ENCODE measurements at places on chromosomes 5 and 9.

- DNase-seq = no peak
Observed at GRCh38 chr9:126228111-126228780, 98.4 kb upstream of the MVB12B start.

GRCh38 chr9:71756753-71757152 is 11.6 kb downstream of the CEMIP2 start:
- no peak for DNase-seq

- no peak for DNase-seq
Observed at GRCh38 chr5:64625678-64626077, 64.6 kb upstream of the SHISAL2B start.

GRCh38 chr9:73719660-73720059 is 568.0 kb downstream of the ANXA1 start:
- no peak for DNase-seq

DNA sequence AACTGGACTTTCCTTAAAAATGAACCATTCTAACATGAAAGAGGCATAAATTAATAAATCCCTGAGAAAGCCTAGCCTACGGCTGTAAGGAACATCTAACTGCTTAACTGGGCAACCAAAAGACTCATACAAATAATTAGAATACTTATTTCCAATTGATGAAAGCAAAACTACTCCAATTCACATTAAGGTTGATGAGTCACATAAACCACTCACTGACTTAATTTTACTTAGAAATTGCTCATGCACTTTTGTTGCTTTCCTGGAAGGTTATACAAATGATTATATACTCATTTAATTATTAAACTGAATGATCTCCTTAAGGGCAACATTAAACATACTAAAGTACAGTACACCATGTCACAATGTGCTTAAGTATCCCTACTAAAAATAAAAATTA is 101.9 kb downstream of the NFIB start:
- DNase-seq = no peak

GRCh38 chr9:123359546-123359945 is 3.5 kb downstream of the CRB2 start:
- no peak for DNase-seq

DNA sequence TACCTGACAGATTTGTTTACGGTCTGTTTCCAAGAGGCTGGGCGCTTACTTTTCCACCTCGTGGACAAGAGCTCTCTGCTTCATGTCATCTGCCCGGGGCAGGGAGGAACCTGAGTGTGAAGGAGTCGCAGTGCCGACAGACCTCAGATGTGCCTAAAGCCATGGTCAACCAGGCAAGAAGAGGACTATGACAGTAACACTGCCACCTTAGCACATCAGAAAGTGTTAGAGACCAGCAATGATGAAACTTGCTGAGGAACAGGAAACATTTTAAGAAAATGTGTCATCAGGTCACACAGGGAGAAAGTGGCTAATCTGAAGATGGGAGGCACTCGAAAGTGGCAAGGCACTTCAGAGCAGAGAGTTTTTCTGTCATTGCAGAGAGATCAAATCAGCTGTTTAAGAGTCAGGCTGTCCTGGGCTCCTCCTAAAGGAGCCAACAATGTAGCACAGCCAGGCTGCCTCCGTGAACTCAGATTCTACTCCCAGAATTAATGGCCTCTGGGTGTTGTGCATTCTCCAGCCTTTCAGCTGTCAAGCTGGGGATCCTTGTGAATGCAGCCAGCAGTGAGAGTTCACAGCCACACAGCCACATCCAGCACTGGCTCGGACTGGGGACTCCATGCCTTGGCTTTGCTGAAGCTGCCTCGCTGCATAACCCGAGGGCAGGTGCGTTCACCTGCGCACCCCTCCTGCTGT is 94.6 kb downstream of the RAPGEF1 start:
- no peak for DNase-seq

DNA sequence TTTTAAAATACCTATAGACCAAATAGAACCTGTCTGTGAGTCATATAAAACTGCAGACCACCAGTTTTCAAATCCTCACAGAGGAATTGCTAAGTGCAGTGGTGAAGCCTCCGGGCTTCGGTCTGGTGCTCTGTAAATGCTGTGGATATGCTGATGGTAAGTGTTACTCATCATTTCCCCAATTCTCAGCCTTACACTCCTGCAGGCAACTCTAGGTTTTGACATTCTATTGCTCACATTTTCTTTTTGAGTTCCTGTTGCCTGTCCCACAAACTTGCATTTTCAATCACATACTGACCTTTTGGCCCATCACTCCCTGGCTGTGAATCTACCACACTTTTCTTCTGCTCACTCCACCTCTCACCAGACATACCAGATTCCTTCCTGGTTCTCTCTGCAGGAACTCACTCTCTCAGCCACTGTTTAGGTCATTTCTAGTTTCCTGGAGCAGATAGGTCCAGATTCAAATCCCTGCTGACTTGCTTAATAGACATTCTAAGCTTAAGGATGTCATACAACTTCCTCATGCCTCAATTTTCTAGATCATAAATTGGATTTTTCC is 192.9 kb downstream of the RAB3C start:
- DNase-seq = no peak

DNA sequence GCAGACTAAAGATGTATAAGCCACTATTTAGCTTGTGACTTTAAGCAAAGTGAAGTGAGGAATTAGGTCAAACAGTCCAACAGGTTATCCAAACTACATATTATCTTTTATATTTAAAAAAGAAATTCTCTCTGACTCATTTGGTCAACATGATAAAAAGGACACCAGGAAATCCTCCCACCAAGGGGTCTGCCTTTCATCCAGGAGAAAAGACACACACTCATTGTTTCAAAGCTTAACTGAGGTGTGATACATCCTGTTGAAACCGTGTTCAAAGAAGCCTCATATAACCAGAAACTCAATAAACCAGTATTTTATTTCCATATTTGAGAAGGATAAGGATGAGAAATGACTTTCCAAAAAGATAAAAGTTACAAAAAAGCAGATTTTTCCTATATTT is 417.1 kb downstream of the HCN1 start:
- DNase-seq = no peak

DNA sequence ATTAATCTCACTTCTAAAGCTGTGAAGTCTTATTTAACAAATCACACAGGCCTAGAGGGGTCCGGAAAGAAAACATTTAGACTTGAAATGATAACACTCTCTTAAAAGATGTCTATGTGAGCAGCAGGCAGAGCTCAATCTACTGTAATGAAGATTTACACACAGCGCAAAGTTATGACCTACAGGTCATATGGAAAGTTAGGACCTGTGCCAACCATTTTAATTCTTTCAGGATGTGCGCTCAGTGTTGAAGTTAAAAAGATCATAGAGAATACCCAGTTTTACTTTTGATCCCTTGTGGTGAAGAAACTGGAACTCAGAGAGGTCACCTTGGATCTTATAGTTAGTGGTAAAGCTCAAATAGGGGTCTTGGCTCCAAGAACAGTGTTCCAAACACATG is 3.1 kb upstream of the CREBRF start:
- DNase-seq = no peak

GRCh38 chr5:18048449-18048848 is 414.2 kb downstream of the TAF11L14 start:
- peak; percentile 100 for DNase-seq

- DNase-seq = no peak
Observed at GRCh38 chr9:137460363-137461315, 1.5 kb upstream of the NSMF start.

DNA sequence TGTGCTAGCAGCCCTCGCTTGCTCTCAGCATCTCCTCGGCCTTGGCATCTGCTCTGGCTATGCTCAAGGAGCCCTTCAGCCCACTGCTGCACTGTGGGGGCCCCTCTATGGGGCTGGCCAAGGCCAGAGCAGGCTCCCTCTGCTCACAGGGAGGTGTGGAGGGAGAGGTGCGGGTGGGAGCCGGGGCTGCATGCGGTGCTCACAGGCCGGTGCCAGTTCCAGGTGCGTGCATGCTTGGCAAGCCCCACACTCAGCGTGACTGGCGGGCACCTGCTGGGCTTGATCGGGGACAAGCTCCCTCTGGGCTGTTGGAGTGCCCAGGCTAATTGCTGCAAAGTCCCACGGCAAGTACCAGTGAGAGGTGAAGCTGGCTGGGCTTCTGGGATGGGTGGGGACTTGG is 170.5 kb downstream of the TRIM36 start:
- no peak for DNase-seq

DNA sequence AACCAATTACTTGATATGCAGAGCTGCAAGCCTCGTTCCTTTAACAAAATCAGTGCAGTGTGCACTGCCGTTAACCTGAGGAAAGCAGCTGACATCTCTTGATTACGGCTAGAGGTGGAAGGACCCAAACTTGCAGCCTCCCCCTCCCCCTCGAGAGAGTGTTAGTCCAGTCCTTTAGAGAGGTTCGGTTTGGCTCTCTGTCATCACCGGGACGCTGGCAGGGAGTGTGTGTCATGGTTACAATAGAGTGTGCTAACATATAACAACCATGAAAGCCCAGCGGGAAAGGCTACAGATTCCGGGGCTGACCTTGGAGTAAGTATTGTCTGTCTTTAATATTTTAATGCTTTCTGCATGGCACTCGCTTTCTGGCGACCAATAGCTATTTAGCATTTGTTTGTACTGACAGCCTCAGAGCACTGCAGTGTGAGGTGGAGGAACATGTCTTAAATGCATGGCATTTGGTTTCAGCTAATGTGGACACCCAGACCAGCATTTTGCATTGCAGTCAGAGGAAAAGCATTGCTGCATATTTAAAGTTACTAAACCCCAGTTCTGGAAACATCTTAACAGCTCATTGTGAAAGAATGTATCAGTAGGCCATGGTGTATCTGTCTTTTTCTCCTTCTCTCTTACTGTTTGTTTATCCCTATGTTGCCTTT is 237.5 kb downstream of the CD180 start:
- peak; percentile 15 for DNase-seq

GRCh38 chr5:125550274-125550673 is 803.8 kb upstream of the ZNF608 start:
- no peak for DNase-seq

DNA sequence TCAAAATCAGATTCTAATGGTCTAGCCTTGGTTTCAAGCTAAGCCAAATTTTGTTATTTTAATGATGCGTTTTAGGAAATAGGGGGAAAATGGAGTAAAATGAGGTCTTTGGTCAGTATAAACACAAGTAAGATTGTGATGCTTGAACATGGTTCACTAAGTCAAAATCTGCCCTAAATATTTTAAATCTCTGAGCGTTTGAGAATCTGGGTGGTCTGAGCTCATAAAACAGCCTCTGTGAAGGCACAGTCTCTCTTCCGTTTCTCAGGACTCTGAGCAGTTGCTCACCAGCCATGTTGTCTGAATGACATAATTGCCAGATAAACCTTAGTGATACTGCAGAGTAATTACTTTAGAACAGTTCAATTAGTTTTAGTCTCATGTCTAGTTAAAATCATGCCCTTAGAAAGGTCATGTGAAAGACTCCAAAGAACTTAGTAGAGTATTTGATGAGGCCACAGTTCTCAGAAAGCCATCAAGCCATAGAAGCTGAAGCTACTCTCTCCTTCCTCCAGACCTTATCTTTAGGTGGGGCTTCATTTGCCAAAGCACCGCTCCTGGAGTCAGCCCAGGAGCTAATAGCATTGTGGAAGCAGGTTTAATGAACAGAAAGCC is 257.1 kb upstream of the MAP3K1 start:
- DNase-seq = no peak

GRCh38 chr5:3994628-3995027 is 399.0 kb downstream of the IRX1 start:
- no peak for DNase-seq
